ENCODE measurements at places on chromosomes 12 and 14.

DNA sequence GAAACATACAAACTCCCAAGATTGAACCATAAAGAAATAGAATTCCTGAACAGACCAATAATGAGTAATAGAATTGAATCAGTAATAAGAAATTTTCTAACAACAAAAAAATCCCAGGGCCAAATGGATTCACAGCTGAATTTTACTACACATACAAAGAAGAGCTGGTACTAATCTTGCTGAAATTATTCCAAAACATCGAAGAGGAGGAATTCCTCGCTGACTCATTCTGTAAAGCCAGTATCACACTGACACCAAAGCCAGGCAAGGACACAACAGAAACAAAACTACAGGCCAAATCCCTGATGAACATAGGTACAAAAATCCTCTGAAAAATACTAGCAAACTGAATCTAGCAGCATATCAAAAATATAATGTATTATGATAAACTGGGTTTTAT lies 367.8 kb upstream of the CLEC14A start:
- no peak for DNase-seq

DNA sequence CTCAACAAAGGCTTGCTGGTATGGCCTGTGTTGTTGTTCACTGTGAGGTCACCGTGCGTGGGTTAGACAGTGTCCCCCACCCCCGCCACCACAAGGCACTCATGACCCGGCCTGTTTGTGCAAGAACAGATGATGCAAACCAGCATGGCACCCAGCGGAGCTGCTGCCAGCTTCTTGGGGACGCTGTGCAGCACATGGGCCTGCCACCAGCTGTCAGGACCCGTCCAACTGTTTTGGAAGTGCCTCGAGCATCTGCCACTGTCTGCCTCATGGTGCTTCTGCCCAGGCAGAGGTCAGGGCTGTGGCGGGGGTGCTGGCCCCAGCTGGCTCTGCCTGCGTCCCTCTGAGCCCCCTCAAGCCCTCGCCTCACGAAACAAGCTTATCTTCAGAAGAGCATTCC lies 1.5 kb downstream of the ASB2 start:
- no peak for DNase-seq

DNA sequence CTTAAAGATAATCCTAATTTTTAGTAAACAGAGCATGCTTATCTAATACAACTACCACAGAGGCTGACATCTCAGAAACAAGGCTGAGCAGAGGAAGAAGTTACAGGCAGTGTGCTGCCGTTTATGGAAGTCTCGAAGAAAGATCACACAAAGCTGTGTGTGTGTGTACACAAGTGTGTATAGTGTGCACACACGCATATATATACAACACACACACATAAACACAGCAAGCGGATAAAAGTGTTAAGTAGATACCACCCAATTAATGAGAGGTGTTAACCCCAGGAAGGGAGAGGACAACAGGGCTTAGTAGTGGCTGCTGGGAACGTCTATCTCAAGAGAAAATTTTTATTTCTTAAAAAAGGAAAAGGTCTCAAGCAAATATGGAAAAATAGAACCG lies 15.3 kb downstream of the CCDC88C start:
- DNase-seq = no peak

GRCh38 chr14:58638231-58639197 lies 752 bp downstream of the DACT1 start:
- DNase-seq = peak; percentile 81

DNA sequence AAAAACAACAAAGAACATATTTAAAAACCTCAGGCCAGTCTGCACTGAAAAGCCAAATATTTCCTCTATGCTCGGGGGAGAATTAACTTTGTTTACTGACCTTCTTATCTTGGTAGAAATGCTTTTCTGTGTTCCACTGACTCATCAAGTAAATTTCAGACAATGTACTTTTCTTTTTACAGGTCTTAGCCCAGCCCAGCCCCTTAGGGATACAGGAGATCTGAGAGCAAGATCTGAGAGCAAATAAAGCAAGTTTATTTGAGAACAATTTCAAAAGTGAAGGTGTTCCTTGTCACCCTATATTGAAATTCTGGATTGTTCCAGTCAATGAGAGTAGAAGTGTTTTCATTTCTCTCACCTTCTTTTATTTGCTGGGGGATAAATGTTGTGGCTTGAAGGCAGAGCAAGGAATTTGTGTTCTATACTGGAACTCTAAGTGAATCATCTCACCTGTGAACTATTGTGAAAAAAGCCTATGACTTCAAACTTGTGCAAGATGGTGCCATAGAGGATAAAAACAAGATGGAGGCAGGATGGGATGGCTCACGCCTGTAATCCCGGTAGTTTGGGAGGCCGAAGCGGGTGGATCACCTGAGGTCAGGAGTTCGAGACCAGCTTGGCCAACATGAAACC lies 7.9 kb upstream of the GPRC5A start:
- DNase-seq = no peak

GRCh38 chr14:75811136-75811829 lies 150.2 kb downstream of the TTLL5 start:
- DNase-seq = no peak

DNA sequence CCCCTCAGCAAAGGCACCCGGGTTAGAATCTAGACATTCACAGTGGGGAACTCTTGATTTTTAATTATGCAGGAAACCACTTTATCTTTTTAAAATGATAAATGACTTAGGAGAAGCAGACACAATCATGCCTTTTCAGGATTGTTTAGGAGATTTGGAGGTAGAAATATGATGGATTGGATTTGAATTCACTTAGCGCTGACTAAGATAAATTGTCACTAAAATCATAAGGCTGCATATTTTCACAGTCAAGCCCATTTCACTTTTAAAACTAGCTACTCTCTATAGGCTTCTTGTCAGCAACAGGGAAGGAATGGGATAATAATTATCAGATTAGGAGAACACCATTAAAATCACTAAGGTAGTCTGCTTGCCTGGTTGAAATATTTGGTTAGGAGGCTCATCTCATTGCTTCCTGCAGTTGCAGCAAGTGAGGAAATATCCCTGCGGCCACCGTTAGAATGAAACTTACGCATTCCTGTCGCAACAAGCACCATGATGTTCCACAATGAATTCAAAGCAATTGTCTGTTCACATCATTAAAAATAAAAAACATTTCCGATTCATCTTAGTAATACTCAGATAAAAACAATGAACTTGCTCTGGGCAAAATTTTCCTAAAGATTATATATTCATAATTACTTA lies 31.9 kb downstream of the DACT1 start:
- DNase-seq = no peak

DNA sequence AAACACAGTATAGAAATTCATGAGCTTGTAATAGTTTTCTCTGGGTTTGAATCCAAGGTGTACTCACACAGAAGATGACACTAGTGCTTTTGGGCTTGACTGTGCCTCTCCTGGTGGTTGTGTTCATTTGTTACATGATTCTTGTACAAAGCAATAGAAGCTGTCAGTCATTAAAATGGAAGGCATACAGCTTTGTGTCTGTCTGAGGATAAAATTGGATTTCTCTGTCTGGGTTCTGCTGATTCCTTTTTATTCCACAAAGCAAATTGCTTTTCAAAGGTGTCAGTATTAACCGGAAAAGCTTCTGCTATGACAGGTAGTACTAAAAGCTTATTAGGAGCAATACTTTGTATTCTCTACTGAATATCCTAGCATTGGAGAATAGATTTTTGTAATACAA lies 361.2 kb downstream of the SLC6A15 start:
- no peak for DNase-seq

DNA sequence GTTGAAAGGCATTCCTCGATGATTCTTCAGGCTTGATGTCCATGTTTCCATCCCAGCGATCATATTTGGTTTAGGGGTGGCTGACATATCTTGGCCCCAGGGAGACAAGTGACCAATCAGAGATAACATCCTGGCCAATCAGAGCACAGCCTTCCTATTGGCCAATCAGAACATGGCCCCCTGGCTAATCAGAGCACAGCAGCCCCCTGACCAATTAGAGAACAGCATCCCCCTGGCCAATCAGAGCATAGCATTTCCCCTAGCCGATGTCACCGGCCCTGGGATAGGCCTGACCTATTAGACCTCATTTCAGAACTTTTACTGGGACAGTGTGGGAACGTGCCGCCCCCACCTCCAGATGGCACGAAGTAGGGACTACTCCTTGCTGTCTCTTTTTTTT lies 182.2 kb downstream of the AACS start:
- DNase-seq = peak; percentile 54
